Esophagus squamous epithelium (tissue), 5 donors: ENCODE measurements at places on chromosomes 5 and 9. TPM values are rescaled to one million over a fixed set of nuclear protein-coding genes. Genes with fewer than 3 reads are reported as not detected.

DNA sequence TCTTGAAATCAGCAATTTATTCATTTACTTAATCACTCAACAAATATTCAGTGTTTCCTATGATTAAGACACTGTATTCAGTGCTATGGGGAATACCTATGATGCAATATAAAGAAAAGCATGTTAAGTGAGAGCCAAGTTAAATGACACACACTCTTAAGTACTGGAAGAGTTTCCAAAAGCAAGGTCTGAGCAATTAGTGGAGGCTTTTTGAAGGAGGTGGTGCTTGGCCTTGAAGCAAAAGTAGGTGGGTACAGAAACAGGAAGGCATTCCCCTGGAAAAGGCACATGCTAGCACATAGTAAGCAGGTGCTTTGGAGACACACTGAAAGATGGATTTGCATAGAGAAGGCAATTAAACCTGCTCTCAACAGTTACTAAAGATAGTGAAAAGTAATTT is 4.0 kb downstream of the TSLP start:
- peak overlapping the region; percentile 52 for H3K27ac ChIP-seq
- peaks cover 36% of the 10 kb centered on the region for H3K4me1 ChIP-seq
- DNase-seq = no peak
- H3K36me3 ChIP-seq = no peaks in the 10 kb centered on the region
- no peak overlapping the region for H3K4me3 ChIP-seq
- H3K27me3 ChIP-seq = peaks cover 4% of the 10 kb centered on the region

- peak overlapping the region; percentile 97 for H3K27ac ChIP-seq
- peak; percentile 5 for DNase-seq
- peaks cover 14% of the 10 kb centered on the region for H3K4me1 ChIP-seq
- peak overlapping the region; percentile 73 for H3K4me3 ChIP-seq
- no peaks in the 10 kb centered on the region for H3K27me3 ChIP-seq
- H3K36me3 ChIP-seq = no peaks in the 10 kb centered on the region
These were observed 713 bp downstream of the MOB3B start for GRCh38 chr9:27528886-27529315.

- no peaks in the 10 kb centered on the region for H3K27me3 ChIP-seq
- DNase-seq = no peak
- no peaks in the 10 kb centered on the region for H3K36me3 ChIP-seq
These were observed 45.1 kb downstream of the KIAA1958 start for GRCh38 chr9:112531666-112532282.

GRCh38 chr5:14413331-14413750 is 168.3 kb upstream of the OTULINL start:
- no peaks in the 10 kb centered on the region for H3K27me3 ChIP-seq
- DNase-seq = no peak

DNA sequence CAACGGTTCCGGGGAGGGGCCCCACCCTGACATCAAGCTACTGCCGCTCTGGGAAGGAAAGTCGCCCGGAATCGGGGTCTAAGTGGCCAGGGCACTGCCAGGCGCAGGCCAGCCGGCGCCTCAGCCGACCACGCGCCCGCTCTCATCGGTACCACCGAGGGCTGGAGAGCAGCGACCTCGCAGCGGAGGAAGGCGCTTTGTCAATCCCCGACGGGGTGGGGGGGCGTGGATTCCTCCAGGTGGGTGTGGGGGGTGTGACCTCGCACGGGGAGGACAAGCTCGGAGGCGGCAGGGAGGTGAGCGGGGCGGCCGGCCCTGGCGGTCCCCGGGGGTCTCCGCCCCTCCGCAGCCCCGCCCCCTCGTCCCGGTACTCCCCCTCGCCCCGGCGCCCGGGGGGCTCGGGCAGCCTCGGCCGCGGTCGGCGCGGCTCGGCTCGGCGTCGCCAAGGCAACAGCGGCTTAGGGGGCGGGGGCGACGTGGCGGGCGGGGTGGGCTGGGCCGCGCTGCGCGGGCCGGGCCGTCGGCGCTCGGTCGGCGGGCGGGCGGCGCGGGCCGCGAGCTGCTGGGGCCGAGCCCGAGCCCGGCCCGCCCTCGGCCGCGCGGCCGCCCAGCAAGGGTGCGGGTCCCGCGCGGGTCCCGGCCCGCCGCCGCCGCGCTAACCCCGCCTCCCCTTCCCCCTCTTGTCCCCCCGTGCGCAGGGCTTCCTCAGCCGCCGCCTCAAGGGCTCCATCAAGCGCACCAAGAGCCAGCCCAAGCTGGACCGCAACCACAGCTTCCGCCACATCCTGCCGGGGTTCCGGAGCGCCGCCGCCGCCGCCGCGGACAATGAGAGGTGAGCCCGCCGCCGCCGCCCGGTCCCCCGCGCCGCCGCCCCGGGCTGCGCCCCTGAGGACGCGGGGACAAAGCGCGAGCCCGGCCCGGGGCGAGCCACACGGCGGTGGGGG is 47.5 kb downstream of the DAB2IP start:
- no peaks in the 10 kb centered on the region for H3K36me3 ChIP-seq
- H3K4me1 ChIP-seq = peaks cover 17% of the 10 kb centered on the region
- no peak for DNase-seq
- H3K4me3 ChIP-seq = peak overlapping the region; percentile 83
- H3K27me3 ChIP-seq = peaks cover 8% of the 10 kb centered on the region
- H3K27ac ChIP-seq = peak overlapping the region; percentile 96

GRCh38 chr5:89059274-89059673 is 176.3 kb upstream of the MEF2C start:
- no peak overlapping the region for H3K27ac ChIP-seq
- DNase-seq = no peak
- H3K27me3 ChIP-seq = no peaks in the 10 kb centered on the region
- no peaks in the 10 kb centered on the region for H3K36me3 ChIP-seq
- no peaks in the 10 kb centered on the region for H3K4me1 ChIP-seq
- no peak overlapping the region for H3K4me3 ChIP-seq

- H3K4me3 ChIP-seq = no peak overlapping the region
- no peak overlapping the region for H3K27ac ChIP-seq
- peaks cover 5% of the 10 kb centered on the region for H3K4me1 ChIP-seq
- no peaks in the 10 kb centered on the region for H3K27me3 ChIP-seq
- DNase-seq = no peak
These were observed 136.5 kb upstream of the STK32A start for GRCh38 chr5:147098233-147098790.

DNA sequence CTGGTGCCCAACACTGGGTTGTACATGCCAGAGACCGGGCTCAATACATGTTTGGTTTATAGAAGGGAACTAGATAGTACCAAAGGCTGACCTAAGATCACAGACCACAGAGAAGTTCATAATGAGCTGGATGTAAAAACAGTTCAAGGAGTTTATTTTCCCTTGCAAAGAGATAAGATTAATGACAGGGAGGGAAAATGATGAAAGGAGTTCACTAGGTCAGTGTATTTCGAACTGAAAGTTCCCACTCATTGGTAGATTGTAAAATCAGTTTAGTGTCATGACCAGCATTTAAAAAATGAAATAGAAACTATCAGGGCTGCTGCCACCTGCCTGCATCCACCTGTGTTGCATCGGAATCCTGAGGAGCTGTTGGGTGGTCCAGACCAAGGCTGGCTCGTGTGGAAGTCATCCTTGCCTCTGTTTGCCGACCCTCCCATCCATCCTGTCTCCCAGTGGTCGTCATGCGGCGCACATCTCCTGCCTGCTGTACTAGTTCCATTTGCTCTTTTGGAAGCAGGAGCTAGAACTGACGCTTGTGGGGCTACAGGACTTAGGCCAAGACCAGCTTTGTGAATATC is 21.1 kb downstream of the TBC1D2 start:
- H3K4me3 ChIP-seq = no peak overlapping the region
- peaks cover 11% of the 10 kb centered on the region for H3K4me1 ChIP-seq
- no peak overlapping the region for H3K27ac ChIP-seq
- H3K27me3 ChIP-seq = no peaks in the 10 kb centered on the region
- no peak for DNase-seq

GRCh38 chr9:117413346-117414219 is 1.3 kb downstream of the ASTN2 start:
- H3K27ac ChIP-seq = no peak overlapping the region
- peaks cover 5% of the 10 kb centered on the region for H3K27me3 ChIP-seq
- H3K36me3 ChIP-seq = no peaks in the 10 kb centered on the region
- peak overlapping the region; percentile 68 for H3K4me3 ChIP-seq
- DNase-seq = no peak
- peaks cover 28% of the 10 kb centered on the region for H3K4me1 ChIP-seq

DNA sequence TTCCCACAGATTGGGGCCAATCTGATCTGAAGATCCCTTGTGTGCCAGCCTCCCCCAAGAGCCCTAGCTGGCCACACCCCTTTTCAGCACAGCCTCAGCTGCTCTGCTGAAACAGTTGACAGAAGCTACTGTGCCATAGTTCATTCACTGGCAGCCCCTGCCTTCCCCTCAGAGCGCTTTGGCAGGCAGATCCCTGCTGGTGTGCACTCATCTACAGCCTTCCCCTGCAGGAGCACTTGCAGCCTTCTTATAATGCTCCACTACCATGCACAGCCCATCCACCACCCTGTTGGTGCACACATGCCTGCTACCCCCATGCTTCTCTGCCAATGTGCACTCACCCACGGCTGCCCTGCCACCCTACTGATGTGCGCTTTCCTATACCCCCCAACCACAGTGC is 471.3 kb downstream of the MTRR start:
- no peaks in the 10 kb centered on the region for H3K4me1 ChIP-seq
- no peak overlapping the region for H3K27ac ChIP-seq
- H3K4me3 ChIP-seq = no peak overlapping the region
- no peak for DNase-seq
- H3K27me3 ChIP-seq = no peaks in the 10 kb centered on the region

DNA sequence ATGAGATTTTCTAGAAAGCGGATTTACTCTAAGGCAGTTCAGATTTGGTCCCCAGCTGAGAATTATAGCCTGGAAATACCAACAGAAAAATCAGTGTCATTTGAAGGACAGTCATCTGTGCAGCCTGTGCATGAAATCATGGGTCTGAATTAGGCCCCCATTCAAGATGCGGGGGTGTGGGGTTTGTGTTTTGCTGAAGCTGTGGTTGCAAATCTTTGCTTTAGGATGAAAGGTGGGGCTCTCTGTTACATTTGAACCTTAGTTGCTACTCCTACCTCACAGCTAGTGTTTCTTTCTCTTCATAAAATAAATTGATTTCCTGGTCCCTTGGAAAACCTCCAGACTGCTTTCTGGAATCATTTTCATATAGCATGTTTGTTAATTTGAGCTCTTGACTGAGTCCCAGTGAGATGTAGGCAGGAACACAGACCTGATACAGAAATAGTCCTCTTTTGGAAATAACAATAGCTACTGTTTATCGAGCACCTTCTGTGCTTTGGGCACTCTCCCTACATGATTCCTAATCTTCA is 4.8 kb upstream of the ABL1 start:
- no peaks in the 10 kb centered on the region for H3K36me3 ChIP-seq
- no peak overlapping the region for H3K4me3 ChIP-seq
- no peaks in the 10 kb centered on the region for H3K27me3 ChIP-seq
- H3K4me1 ChIP-seq = peaks cover 10% of the 10 kb centered on the region

GRCh38 chr5:18455521-18455920 is 821.3 kb downstream of the TAF11L14 start:
- no peaks in the 10 kb centered on the region for H3K36me3 ChIP-seq
- DNase-seq = no peak
- no peak overlapping the region for H3K4me3 ChIP-seq
- no peaks in the 10 kb centered on the region for H3K4me1 ChIP-seq
- no peaks in the 10 kb centered on the region for H3K27me3 ChIP-seq
- no peak overlapping the region for H3K27ac ChIP-seq

DNA sequence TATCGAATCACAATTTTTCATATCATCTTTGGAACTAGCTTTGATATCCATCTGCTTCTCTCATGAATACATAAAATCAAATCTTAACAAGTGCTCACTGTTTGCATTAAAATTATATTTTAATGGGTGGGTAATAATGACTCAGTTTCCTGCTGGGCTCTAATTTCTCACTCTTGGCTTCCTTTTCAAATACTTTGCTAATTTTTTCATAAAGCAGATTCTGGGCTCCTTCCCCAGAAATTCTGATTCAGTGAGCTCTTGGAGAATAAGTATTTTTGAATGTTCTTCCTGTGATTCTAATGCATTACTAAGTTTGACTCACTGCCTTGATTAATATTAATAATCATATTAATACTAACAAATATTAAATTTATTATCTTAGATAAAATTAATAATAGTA is 48.9 kb downstream of the YIPF5 start:
- no peaks in the 10 kb centered on the region for H3K36me3 ChIP-seq
- H3K27ac ChIP-seq = no peak overlapping the region
- DNase-seq = no peak
- H3K27me3 ChIP-seq = no peaks in the 10 kb centered on the region
- peaks cover 5% of the 10 kb centered on the region for H3K4me1 ChIP-seq

GRCh38 chr5:38621840-38622437 is 65.5 kb upstream of the LIFR start:
- H3K36me3 ChIP-seq = no peaks in the 10 kb centered on the region
- no peak for DNase-seq
- no peaks in the 10 kb centered on the region for H3K4me1 ChIP-seq
- H3K4me3 ChIP-seq = no peak overlapping the region

DNA sequence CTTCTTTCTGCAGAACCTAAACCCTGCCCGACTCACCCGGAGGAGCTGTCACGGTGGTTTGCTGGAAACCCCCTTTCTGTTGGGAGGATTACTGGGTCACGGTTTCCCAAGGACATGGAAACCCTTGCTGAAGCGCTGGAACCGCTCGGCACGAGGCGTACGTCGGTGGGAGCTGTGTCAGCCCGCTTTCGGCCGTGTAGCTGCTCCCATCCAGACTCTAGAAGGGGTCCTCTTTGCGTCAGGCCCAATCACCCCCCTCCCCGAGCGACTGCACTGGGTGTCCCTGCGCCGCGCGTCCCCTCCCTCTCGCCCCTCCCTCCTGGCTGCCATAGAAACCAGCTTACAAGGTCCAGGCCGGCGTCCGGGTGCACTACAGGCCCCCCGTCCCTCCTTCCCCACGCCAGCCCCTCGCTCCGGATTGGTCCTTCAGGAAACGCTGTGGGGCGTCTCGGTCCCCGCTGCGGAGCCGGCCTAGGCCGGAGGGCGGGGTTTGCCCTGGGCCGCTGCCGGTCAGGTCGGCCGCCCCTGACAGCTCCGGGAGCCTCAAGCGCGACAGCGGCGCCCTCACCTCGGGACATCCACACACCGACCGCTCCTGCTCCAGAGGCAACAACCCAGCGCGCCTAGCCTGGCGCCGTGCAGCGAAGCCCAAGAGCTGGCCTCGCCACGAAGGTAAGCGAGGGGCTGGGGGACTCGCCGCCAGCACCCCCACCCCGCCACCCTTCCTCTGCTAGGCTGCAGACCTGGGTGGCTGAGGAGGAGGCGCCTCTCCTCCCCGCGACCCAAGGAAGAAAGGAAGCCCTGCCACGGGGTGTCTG is at the start of gene NIM1K:
Gene NIM1K (plus strand): TSS at position 486 of the 818 bp plus-strand sequence. CDS start 53,551 bp downstream, outside the sequence.
- no peak for DNase-seq
- H3K4me1 ChIP-seq = peaks cover 16% of the 10 kb centered on the region
- peak within 1 kb of the TSS; percentile 2 for H3K27ac ChIP-seq
- no peaks in the 10 kb centered on the region for H3K27me3 ChIP-seq
- H3K36me3 ChIP-seq = no peaks in the 10 kb centered on the region

Gene GALNT12
- total RNA-seq = 17.5 TPM

Gene PDE6A
- 3.8 TPM for total RNA-seq

Gene TUBB4B
- total RNA-seq = 420 TPM

Gene LRRC19
- not detected for total RNA-seq

Gene ADGRD2
- total RNA-seq = not detected

Gene FYB1
- 14.1 TPM for total RNA-seq

Gene KIF4B
- not detected for total RNA-seq
